ENCODE measurements at places on chromosomes 13 and 19.

GRCh38 chr19:58479303-58479702 lies 3.2 kb downstream of the ZNF446 start:
- DNase-seq: no peak

- DNase-seq: no peak
Measured at GRCh38 chr13:59475911-59476310, 687.8 kb downstream of the DIAPH3 start.

GRCh38 chr13:26604784-26605545 lies 47.5 kb downstream of the WASF3 start:
- DNase-seq: no peak

DNA sequence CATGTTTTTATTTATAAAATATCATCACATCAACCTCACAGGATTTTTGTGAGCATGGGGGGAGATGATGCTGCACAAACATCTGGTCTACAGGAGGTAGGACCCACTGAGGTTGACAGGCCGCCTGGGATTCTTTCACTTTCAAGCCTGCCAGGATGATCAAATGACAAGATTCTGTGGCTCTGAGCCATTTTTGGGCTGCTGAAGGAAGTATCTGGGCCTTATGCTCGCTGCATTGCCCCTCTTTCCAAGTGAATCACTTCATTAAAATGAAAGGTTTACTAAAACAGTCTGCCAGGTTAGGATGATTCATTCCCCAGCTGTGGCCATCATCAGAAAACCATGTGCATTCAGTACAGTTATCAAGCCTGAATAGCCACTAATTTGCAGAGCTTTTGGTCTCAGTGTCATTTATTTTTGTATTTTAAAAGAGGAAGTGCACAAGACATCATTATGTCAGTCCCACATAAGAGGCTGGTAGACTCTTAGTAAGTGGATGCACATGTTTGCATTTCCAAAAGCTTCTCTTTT lies 34.4 kb downstream of the STARD13 start:
- no peak for DNase-seq

DNA sequence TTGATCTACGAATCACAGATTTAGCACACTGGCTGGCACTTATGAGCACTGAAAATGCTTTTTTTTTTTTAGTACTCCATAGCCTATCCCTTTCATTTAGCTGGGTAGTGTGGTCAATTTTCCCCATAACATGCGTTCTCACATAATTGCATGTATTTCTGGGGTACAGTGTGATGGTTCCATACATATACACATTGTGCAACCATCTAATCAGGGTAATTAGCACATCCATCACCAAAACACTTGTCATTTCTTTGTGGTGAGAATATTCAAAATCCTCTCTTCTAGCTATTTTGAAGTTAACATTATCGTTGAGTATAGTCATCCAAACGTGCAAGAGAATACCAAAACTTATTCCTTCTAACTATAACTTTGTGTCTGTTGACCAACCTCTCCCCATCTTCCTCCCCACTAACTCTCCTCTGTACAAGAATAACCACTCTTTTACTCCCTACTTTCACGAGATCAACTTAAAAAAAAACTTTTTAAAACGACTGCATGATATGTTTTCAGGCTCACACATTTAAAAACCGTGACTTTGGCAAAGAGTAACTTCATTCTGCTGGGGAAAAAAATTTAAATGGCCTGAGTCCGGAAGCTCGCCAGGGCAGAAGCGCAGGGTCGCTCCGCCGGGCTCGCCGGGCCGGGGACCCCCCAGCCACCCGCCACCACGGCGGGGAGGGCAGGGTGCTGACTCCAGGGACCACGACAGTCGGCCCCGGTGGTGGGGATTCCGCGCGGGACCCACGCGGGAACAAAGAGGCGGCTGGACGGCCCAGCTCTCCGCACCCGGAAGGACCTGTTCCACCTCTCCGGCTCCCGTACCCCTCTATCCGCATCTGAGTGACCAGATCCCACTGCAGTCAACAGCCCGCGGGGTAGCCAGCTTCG lies 868 bp upstream of the UBAC2 start:
- no peak for DNase-seq

- no peak for DNase-seq
Measured at GRCh38 chr13:73119612-73120011, 60.8 kb downstream of the KLF5 start.

GRCh38 chr13:113901231-113901630 lies 37.4 kb upstream of the GAS6 start:
- DNase-seq: no peak

GRCh38 chr13:87153371-87153770 lies 517.8 kb upstream of the SLITRK5 start:
- DNase-seq: no peak

DNA sequence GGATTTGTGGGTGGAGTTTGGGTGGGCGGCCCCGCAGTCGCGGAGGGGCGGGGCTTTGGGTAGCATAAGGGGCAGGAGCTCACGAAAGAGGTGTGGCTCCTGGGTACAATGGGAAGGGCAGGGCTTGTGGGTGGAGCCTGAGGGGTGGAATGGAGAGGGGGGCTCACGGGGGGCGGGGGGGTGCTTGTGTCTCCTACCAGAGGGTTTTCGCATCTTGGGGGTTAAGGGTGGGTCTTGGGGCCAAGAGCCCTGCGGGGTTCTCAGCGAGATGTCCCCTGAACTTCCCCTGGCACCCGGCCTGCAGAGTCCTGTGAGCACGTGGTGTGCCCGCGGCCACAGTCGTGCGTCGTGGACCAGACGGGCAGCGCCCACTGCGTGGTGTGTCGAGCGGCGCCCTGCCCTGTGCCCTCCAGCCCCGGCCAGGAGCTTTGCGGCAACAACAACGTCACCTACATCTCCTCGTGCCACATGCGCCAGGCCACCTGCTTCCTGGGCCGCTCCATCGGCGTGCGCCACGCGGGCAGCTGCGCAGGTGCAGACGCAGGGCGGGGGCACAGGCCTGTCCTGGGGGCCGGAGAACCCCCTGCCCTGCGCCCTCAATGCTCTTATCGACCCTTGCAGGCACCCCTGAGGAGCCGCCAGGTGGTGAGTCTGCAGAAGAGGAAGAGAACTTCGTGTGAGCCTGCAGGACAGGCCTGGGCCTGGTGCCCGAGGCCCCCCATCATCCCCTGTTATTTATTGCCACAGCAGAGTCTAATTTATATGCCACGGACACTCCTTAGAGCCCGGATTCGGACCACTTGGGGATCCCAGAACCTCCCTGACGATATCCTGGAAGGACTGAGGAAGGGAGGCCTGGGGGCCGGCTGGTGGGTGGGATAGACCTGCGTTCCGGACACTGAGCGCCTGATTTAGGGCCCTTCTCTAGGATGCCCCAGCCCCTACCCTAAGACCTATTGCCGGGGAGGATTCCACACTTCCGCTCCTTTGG lies 5.1 kb downstream of the FSTL3 start:
- DNase-seq: no peak

DNA sequence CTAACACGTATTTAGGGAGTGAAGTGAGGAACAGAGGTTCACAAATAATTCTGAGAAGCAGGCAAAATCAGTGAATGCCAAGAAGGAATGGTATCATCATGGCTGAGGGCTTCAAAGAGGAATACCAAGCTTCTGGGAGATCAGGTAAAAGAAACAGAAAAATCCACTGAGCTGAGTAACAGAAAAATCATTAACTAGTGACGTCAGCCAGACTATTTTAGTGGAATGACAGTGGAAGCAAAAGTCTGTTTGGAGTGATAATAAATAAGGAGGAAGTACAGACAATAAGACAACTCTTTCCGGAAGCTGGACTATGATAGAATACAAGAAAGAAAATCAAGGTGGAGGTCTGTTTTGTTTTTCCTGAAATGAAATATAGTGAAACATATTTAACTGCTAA lies 83.5 kb downstream of the SACS start:
- DNase-seq: no peak

DNA sequence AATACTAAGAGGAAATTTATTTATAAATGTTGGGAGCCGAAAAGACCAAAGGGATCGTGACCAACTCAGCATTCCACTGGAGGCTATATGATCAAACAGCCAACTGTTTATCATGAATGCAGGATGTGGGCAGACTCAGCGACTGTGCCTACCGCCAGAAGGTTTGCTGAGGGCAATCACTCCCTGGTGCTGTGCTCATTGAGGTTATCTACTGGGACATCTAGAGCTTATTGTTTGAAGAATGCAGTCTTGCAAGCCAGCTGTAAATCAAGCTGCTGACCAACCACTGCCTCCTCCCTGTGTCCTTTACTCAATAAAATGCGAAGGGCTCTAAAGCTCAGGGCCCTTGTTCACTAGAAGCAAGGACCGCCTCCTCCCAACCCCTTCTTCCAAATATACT lies 8.5 kb upstream of the XPO4 start:
- no peak for DNase-seq

- DNase-seq: no peak
Measured at GRCh38 chr13:32829676-32830335, 186.4 kb upstream of the KL start.

DNA sequence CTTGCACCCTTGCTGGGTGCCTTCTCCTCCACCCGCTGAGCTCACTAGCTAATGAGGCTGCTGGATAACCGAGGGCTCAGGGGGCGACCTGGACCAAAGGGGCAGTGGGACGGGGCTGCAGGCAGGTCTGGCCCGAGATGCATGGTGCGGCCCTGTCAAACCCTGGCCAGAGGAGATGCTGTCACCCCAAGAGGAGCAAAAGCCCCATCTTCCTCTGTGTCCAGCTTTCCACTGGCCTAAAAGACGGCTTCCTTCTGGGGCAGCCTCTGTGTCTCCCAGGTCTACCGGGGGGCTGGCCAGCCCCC lies 261.8 kb downstream of the TBC1D4 start:
- DNase-seq: no peak

All from NCI-H2029 treated with DMSO at 0.1 percent for 48 hours (cell line).